NCI-H1092 (cell line): ENCODE measurements at places on chromosomes 1 and 21.

DNA sequence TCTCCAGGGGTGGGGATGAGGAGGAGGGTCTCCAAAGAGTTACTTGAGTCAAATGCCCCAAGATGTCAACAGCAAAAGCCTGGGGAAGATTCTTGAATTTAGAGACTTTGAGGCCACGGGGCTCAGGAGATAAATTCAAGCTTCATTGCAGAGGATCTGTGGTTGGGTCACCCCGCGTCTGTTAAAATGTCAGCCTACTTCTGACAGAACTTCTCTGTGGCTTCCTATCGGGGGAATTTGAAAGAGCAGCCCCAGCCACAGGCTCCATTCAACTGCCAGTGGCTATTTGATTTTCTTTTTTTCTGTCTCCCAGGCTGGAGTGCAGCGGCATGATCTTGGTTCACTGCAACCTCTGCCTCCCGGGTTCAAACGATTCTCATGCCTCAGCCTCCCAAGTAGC lies 62.5 kb upstream of the EFHD2 start:
- no peak for DNase-seq

- DNase-seq: no peak
These were observed 26.2 kb upstream of the HMGB4 start for GRCh38 chr1:33837635-33838034.

GRCh38 chr1:71438626-71439025 lies 357.8 kb upstream of the ZRANB2 start:
- DNase-seq: no peak

- DNase-seq: no peak
These were observed 159.0 kb downstream of the PTBP2 start for GRCh38 chr1:96880626-96881025.

DNA sequence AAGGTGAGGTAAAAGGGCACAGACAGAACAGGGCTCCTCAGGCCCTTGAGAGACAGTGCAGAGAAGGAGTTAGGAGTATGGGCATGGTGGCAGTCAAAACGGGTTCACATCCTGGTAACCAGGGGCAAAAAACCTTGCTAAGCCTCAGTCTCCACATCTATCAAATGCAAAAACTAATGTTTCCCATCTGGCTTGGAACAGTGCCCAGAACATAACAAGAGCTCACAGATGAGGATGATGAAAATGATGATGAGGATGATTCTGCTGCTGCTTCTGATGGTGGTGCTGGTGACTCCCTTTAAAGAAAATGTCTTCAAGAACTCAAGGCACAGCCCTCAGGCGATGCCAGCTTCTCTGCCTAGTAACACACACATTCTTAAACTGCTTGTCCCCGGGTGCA lies 24.1 kb downstream of the HHIPL2 start:
- no peak for DNase-seq

DNA sequence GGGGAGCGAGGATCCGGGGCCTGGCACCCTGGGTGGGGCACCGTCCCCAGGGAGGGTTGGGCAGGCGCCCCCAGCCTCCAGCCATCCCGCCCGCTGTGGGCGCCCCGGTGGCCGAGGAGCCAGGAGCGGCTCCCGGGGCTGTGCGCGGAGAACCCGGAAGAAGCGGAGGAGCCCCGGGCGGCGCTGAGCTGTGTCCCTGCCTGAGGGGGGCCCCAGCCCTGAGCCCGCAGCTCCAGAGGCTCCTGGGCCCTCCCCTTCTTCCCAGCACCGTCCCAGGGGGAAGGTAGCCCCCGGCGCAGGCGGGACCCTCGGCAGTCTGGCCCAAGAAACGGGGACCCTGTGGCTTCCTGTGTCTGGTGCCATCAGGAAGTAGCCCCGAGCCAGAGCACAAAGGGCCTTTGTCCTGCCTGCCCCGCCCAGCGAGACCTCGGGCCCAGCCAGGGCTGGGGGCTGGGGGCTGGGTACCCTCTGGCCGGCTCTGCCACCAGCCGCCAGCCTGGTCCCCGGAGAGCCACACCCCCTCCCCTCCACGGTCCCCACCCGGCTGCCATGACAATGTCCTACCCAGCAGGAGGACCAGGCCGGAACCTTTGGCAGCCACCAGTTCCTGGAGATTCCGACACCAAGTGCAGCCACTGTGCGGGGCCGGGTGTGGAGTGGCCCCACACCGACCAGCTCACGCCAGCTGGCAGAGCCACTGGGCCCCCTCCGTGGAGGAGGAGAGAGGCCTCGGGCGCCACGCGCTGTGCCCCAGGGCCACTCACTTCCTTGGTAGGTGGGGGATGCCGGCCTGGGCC lies 15.6 kb upstream of the TTLL10 start:
- DNase-seq: no peak

- DNase-seq: no peak
These were observed 149.6 kb downstream of the DISC1 start for GRCh38 chr1:231776010-231776756.

DNA sequence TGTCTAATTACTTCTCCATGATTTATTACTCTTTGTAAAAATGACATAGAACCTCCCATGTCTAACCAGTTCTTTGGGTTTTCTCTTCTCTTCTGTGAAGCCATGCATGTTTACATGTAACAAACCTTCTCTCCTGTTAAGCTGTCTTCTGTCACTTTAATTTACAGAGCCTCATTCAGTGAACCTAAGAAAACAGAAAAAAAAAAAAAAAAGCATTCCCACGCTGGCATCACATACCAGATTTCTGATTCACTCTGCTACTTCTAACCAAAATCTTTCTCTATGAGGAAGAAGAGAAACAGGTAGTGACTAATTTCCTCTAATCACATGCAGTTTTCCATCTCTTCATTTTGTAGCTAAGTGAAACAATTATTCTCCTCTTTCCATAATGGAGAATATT lies 141.4 kb upstream of the CXADR start:
- no peak for DNase-seq
